ENCODE measurements at places on chromosomes 3 and 15.

DNA sequence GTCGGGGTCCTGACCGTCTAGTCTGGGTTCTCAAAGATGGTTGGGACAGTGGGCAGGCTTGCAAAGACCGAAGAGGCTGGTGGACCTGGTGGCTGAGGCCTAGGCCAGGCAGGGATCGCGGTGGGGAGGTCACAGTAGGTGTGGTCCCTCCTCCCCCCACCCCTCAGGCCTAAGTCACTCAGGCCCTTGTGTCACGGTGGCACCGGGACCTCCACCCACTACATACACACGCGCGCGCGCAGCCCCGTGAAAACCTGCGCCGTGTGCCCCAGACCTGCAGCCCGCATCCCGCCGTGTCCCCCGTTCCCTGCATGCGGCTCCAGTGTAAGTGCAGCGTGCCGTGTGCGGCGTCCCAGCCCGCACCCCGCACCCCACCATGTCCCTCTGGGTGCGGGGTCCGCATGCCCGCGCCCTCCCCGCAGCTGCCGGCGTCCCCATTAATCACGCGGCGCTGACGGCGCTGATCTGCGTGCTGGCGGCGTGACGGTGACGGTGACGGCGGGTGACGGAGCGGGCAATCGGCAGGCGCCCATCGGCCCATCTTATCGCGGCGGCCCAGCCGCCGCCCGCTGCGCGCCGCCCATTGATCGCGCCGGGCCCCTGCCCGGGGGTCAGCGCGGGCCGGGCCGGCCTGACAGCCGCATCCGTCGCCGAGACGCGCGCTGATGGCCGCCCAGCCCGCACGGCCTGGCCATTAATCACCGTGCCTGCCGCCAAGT is 24.4 kb downstream of the SEC61A1 start:
- DNase-seq, result no peak

GRCh38 chr3:190517687-190518086 is 3.8 kb downstream of the IL1RAP start:
- no peak for DNase-seq

DNA sequence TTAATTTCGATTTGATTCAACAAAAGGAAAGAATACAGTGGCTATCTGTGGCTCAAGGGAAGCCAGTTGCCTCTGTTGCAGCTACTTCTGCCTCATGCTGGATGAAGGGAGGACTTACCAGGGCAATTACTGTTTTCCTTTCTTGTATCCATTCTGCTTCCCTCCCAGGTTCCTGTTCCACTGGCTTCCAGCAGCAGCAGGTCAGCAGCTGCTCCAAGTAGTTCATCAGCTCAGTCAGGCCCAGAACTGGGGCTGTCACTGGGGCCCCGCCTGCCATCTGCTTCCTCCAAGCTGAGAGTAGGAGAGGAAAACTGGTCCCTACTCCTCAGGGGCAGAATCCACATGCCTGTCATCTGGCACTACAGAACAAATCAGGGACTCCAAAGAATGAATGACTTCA is 48.6 kb upstream of the ULK4 start:
- DNase-seq, result no peak

DNA sequence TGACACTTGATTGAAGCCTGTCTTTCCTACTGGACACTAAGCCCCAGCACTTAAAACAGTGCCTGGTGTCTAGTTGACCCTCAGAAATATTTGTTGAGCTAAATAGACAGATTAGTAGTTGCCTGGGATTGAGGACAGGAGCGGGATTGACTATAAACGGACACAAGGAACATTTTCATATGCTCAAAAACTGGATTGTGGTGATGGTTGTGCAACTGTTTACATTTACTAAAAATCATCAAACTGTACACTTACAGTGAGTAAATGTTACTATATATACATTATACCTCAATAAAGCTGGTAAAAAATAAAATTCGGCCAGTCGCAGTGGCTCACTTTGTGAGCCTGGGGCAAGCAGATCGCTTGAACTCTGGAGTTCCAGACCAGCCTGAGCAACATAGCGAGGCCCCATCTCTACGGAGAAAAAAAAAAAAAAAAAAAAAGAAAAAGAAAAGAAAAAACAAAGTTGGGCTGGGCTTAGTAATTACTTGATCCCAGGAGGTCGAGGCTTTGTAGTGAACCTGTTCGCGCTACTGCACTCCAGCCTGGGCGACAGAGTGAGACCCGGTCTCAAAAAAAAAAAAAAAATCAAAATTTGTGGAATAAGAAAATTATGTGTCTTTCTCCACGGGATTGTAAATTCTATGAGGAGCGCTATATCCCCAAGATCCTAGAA is 632 bp upstream of the IDH3A start:
- no peak for DNase-seq

DNA sequence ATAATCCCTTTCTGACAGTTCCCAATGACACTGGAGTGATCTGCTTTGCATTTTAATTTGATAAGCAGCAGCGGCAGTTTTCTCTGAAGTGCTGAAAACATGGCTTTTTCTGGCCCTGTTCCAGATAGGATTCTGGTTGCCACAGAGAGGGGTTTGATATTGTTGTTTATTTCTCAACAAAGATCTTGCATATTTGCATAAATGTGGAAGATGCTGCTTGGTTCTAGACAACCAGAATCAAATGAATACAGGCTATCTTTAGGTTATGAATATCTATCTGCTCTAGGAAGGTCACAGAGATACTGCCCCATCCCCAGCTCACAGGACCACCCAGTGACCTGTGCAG is 137.1 kb downstream of the ZNF609 start:
- no peak for DNase-seq

- DNase-seq, result no peak
Observed at GRCh38 chr3:155416500-155417118, 123.1 kb upstream of the STRIT1 start.

GRCh38 chr3:35383216-35383615 is 256.1 kb upstream of the ARPP21 start:
- no peak for DNase-seq

DNA sequence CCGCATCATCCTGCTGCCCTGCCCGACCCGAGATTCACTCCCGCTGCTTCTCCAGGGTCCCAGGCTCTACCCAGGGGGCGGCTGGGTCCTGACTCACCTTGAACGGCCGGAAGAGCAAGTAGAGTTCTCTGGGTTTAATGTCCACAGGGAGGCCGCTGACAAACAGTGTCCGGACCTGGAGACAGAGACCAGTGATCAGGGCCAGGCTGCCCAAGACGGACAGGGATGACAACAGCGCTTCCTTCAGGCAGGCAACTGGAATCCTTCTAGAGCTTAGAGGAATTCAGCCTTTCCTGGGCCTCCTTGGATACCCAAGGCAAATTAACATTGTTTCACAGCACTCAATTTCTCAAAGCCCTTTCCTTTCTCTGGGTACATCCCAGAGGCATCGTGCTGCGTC is 23.9 kb downstream of the RBPMS2 start:
- DNase-seq, result no peak

GRCh38 chr15:68349151-68349550 is 71.6 kb downstream of the FEM1B start:
- no peak for DNase-seq

- no peak for DNase-seq
Observed at GRCh38 chr3:24184528-24185176, 239.6 kb downstream of the NR1D2 start.

DNA sequence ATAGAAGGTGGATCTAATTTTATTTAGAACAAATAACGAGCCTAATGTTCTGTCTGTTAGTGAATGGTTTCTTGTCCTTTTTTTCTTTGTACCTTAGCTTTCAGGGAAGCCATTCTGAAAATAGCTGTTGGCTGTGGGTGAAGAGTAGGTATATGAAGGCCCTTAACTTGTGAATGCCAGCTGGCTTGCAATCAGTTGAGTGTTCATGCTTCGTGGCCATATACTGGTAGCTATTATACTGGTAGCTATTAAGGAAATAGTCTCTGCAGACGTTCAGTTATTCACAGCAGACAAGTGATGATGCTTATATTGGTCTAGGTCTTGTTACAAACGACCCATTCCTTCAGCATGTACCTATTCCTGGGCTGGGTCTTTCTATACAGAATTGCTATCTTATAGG is 18.8 kb downstream of the TRIM71 start:
- no peak for DNase-seq

- DNase-seq, result no peak
Observed at GRCh38 chr3:124034016-124034843, 42.3 kb upstream of the ROPN1 start.

GRCh38 chr3:132380920-132381319 is 36.4 kb upstream of the DNAJC13 start:
- no peak for DNase-seq

DNA sequence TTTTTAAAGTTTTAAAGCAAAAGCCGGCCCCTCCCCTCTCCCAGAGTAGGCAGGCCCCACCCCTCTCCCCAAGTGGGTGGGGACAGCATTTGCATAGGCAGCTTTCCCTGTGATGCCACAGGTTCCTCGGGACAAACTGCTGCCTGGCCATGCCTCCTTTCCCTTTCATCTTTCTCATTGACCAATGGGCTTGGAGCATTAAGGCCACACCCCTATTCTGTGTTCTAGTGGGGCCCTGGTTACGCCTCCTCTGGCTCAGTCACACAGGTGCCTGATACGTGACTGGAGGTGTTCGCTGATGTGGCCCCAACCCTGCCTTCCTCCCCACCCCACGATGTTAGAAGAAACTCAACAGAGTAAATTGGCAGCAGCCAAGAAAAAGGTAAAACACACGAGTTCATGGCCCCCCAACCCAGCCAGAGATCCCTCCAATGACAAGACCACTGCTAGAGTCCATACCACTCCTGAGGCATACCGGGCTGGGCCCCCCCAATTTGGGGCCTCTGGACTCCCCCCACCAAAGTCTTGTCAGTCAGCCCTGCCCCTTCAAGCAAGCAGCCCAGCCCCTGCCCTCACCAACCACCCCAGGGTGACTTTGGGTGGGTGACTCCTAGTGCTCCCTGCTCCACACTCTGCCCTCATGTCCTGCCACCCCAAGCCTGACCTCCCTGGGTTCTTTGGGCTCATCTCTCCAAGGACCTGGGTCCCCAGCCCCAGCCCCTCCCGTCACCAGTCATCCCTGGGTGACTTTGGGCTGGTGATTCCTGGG is 62.8 kb upstream of the CSPG4 start:
- no peak for DNase-seq

Data from stimulated activated CD4-positive, alpha-beta T cell treated with anti-CD3 and anti-CD28 coated beads, Interleukin-15, amount 100 ng/mL, for 1 hour (primary cell).